ENCODE measurements at places on chromosomes 3 and 15. TPM values are rescaled to one million over a fixed set of nuclear protein-coding genes. Genes with fewer than 3 reads are reported as not detected.

INSYN1 gene
- total RNA-seq = 3.1 TPM

KCNMB3 gene
- 2.8 TPM for total RNA-seq

STRIT1 gene
- not detected for total RNA-seq

- H3K4me1 ChIP-seq = no peaks in the 10 kb centered on the region
- H3K27ac ChIP-seq = no peak overlapping the region
- no peaks in the 10 kb centered on the region for H3K36me3 ChIP-seq
- no peaks in the 10 kb centered on the region for H3K27me3 ChIP-seq
Measured at GRCh38 chr3:18153571-18154173, 271.5 kb downstream of the SATB1 start.

- DNase-seq = no peak
- no peaks in the 10 kb centered on the region for H3K36me3 ChIP-seq
- no peaks in the 10 kb centered on the region for H3K4me1 ChIP-seq
- H3K27me3 ChIP-seq = no peaks in the 10 kb centered on the region
Measured at GRCh38 chr3:82342521-82342920, 581.1 kb upstream of the GBE1 start.

DNA sequence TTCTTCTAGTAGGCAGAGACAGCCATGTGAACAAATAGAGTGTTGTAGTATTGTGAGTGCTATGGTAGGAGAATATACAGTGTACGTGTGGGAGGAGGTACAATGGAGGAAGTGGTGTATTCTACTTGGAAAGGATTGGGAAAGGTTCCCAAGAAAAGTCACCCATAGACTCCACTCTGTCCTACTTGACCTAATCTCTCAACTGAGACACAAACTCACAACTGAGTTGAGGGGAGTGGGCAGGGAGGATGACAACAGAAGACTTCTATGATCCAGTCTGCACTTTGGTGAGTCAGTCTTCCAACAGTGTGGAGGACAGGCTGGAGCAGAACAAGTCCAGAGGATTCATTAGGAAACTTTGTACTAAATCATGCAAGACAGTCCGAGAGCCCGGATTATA lies 28.8 kb upstream of the AQP9 start:
- no peak overlapping the region for H3K4me3 ChIP-seq
- no peaks in the 10 kb centered on the region for H3K4me1 ChIP-seq
- H3K36me3 ChIP-seq = no peaks in the 10 kb centered on the region
- DNase-seq = no peak
- H3K27me3 ChIP-seq = no peaks in the 10 kb centered on the region

DNA sequence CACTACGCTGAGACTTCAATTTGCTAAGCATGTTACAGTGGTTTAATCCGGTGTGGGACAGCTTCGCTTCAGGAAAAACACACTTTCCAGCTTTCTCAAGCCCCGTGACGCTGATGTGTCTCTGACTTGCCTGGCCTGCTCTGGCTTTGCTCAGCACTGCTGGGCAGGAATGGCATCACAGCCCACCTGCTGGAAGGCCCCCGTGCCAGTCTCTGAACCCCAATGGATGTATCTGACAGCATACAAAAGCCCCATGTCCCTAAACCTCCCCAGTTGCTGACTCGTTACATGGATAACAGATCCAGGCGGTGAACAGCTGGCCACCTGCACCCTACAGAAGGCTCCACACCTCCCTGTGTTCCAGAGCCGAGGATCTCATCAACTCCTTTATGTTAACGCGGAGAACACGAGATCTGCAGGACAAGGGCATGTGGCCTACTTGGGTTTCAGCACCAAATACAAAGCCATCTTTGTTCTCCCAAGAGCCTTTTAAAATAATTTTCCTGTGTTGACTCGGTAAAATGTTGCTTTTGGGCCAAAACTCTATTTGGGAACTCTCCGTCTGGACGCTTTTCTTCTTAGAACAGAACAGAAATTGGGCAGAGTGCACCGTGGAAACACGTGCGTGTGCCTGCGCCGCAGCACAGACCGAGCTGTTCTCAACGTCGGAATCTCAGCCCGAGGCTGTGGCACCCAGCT lies 61.4 kb downstream of the ATP10A start:
- DNase-seq = peak; percentile 39
- no peak overlapping the region for H3K27ac ChIP-seq
- H3K27me3 ChIP-seq = no peaks in the 10 kb centered on the region
- H3K36me3 ChIP-seq = no peaks in the 10 kb centered on the region
- peaks cover 5% of the 10 kb centered on the region for H3K4me1 ChIP-seq
- H3K4me3 ChIP-seq = no peak overlapping the region

DNA sequence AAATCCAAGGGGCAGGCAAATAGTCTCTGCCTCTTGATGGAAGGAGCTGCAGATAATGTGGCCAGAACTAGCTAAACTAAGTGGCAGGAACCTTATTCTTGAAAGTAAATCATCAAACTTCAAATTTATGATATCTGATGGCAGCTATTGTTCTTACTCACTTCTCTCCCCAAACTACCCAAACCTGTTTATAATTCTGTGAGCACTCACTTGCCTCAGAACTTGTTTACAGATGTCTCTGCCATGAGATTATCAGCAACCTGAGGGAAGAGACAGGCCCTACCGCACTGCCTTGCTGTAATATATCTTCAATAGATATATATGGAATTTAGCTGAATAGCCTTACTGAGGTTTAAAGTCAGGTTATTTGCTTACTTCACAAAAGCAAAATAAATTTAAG lies 2.2 kb upstream of the B3GALNT1 start:
- no peak for DNase-seq
- H3K36me3 ChIP-seq = peaks cover 12% of the 10 kb centered on the region
- no peaks in the 10 kb centered on the region for H3K4me1 ChIP-seq
- H3K27ac ChIP-seq = no peak overlapping the region

- H3K27me3 ChIP-seq = no peaks in the 10 kb centered on the region
- no peaks in the 10 kb centered on the region for H3K4me1 ChIP-seq
- no peak for DNase-seq
- no peaks in the 10 kb centered on the region for H3K36me3 ChIP-seq
Measured at GRCh38 chr3:18080198-18080689, 337.8 kb upstream of the TBC1D5 start.

GRCh38 chr3:129485721-129486663 lies 42.4 kb upstream of the RHO start:
- H3K4me1 ChIP-seq = peaks cover 18% of the 10 kb centered on the region
- H3K27ac ChIP-seq = peak overlapping the region; percentile 26
- peaks cover 12% of the 10 kb centered on the region for H3K36me3 ChIP-seq

TEX9 gene
- total RNA-seq = 46.3 TPM

- DNase-seq = no peak
- no peak overlapping the region for H3K27ac ChIP-seq
- no peak overlapping the region for H3K4me3 ChIP-seq
- no peaks in the 10 kb centered on the region for H3K36me3 ChIP-seq
- peaks cover 6% of the 10 kb centered on the region for H3K4me1 ChIP-seq
- H3K27me3 ChIP-seq = no peaks in the 10 kb centered on the region
Measured at GRCh38 chr3:114455432-114455831, 161.6 kb downstream of the TIGIT start.

DNA sequence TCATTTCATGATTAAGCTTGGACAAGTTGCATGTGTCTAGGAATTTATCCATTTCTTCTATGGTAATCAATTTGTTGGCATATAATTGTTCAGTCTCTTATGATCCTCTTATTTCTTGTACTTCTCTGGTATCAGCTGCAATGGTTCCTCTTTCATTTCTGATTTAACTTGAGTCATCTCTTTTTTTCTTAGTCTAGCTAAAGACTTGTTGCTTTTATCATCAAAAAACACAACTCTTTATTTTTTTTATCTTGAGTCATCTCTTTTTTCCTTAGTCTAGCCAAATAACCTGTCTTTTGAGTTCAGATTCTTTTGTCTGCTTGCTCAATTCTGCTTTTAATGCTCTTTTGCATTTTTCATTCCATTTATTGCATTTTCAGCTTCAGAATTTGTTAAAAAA lies 37.3 kb downstream of the UBE3A start:
- H3K4me1 ChIP-seq = no peaks in the 10 kb centered on the region
- no peaks in the 10 kb centered on the region for H3K27me3 ChIP-seq
- peaks cover 33% of the 10 kb centered on the region for H3K36me3 ChIP-seq
- H3K4me3 ChIP-seq = no peak overlapping the region
- no peak for DNase-seq
- no peak overlapping the region for H3K27ac ChIP-seq

GRCh38 chr15:59203657-59204056 lies 3.0 kb upstream of the LDHAL6B start:
- H3K27ac ChIP-seq = no peak overlapping the region
- no peak for DNase-seq
- H3K4me3 ChIP-seq = no peak overlapping the region
- H3K36me3 ChIP-seq = peaks cover 27% of the 10 kb centered on the region
- no peaks in the 10 kb centered on the region for H3K27me3 ChIP-seq

GRCh38 chr3:104526901-104527401 lies 839.8 kb upstream of the ALCAM start:
- H3K4me3 ChIP-seq = no peak overlapping the region
- DNase-seq = no peak
- H3K27me3 ChIP-seq = no peaks in the 10 kb centered on the region
- H3K36me3 ChIP-seq = no peaks in the 10 kb centered on the region

DNA sequence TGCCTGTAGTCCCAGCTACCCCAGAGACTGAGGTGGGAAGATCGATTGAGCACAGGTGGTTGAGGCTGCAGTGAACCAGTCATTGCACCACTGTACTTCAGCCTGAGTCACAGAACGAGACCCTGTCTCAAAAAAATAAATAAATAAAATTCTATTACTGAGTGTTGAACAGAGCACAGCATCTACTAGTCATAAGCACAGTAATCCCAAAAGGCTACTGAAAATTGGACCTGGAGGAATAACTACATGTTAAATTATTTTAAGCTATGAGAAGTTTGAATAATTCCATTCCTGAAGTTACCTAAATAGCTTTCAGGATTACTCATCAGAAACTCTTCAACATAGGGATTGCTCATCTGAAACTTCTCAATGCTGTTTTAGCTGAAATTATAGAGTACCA lies 43.4 kb downstream of the ARMC8 start:
- peaks cover 11% of the 10 kb centered on the region for H3K36me3 ChIP-seq
- no peak for DNase-seq
- H3K27me3 ChIP-seq = no peaks in the 10 kb centered on the region
- H3K4me3 ChIP-seq = no peak overlapping the region
- H3K27ac ChIP-seq = no peak overlapping the region
- H3K4me1 ChIP-seq = no peaks in the 10 kb centered on the region

DNA sequence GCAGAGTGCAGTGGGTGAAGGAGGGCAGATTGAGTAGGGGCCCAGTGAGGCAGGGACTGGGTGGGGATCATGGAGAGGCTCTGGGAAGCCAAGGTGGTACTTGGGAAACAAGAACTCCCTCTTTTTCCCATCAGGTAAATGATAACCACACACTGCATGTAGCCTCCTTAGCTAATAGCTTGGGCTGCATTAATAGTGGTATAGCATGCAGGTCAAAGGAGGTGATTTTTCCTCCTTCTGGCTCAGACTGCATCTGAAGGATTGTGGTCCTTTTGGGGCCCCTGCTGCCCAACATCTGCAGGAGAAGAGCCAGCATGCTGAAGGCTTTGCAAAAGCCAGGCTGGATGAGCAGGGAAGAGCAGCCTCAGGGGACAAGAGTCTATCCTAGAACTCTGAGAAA lies 45.4 kb downstream of the PPCDC start:
- peaks cover 8% of the 10 kb centered on the region for H3K4me1 ChIP-seq
- H3K4me3 ChIP-seq = no peak overlapping the region
- DNase-seq = no peak
- H3K36me3 ChIP-seq = no peaks in the 10 kb centered on the region
- no peaks in the 10 kb centered on the region for H3K27me3 ChIP-seq
- H3K27ac ChIP-seq = no peak overlapping the region

GRCh38 chr15:53000409-53000808 lies 210.3 kb upstream of the ONECUT1 start:
- H3K27ac ChIP-seq = no peak overlapping the region
- H3K27me3 ChIP-seq = no peaks in the 10 kb centered on the region

FRMD5 gene
- total RNA-seq = 0.83 TPM

GPR27 gene
- total RNA-seq = 4.6 TPM
